Central memory CD8-positive, alpha-beta T cell (primary cell): ENCODE measurements at places on chromosomes 2 and 18.

- no peak for DNase-seq
These were observed 33.3 kb downstream of the DOCK10 start for GRCh38 chr2:225008935-225009334.

DNA sequence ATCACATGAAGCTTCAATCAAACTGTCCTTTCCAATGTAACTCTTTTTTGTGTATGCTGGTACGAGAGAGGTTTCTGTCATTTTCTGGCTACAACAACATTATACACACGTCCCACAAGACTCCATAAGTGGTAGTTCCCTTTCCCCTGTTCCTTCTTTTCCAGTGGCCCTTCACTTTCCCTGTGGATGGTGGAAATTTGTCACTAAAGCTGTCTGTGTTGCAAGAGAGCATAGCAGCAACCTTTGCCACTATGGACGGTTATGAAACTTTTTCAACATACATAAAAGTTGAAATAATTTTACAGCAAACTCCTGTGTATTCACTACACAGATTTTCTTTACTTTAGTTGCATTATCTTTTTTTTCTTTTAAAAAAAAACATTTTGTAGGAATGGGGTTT is 18.7 kb downstream of the DBI start:
- no peak for DNase-seq

DNA sequence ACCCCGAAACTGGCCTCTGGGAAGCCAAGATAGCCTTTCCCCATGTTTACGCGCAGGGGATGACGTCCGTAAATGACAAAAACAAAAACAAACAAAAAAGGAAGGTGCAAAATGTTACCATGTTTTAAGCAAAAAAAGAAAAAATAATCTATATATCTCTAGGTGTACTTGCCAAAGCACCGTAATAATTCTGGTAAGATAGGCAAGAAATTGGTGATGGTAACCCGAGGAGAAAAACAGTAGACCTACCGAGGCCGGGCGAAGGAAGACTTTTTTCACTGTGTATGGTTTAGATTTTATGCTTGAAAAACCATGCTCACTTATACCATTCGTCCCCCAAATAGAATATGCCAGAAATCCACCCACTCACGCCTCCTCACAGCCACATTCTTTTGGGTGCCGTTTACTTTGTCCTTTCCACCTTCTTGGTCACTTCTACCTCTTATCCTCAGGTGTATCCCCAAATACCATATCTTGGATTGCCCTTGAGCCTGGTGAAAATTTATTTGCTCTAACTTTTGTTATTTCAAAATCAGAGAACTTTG is 8.0 kb downstream of the GATA6 start:
- no peak for DNase-seq

DNA sequence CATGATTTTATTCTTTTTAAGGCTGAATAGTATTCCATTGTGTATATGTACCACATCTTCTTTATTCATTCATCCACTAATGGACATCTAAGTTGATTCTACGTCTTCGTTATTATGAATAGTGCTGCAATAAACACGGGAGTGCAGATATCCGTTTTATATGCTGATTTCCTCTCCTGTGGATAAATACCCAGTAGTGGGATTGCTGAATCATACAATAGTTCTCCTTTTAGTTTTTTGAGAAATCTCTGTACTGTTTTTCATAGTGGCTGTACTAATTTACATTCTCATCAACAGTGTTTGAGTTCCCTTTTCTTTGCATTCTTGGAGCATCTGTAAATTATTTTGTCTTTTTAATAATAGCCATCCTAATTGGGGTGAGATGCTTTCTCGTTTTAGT is 114.5 kb downstream of the RGPD3 start:
- DNase-seq: no peak

DNA sequence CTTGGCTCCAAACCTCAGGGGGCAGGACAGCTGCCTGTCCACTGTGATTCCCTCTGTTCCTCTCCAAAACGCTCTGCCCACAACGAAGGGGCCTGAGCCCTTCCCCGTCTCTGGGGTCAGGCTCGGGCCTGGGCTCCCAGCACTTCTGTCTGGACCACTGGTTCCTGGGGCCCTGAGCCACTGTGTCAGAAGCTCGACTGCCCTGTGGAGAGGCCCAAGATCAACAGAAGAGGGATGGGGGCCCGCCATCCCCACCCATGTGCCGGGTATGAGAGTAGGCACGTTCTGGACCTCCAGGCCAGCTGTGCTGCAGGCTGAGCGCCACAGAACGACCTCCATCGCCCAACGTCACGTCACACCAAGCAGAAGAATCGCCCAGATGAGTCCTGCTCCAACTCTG is 119.9 kb upstream of the HS6ST1 start:
- DNase-seq: no peak

- no peak for DNase-seq
These were observed 437.0 kb upstream of the MEIS1 start for GRCh38 chr2:65997961-65998360.

- DNase-seq: no peak
These were observed 304.1 kb upstream of the ERBB4 start for GRCh38 chr2:212842544-212843185.

DNA sequence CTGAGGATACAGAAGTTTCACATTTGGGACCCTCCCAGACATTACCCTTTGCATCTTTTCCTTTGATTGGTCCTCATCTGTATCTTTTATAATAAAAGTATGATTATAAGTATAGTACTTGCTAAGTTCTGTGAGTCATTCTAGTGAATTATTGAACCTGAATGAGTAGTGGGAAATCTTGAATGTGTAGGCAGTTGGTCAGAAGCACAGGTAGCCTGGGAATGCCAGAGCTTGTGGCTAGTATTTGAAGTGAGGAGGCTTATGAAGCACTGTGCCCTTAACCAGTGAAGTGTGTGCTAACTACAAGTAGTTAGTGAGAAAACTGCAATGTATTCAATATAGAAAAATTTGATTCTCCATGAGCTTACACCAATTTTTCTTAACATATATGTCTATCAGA is 257.6 kb downstream of the GRB14 start:
- no peak for DNase-seq

DNA sequence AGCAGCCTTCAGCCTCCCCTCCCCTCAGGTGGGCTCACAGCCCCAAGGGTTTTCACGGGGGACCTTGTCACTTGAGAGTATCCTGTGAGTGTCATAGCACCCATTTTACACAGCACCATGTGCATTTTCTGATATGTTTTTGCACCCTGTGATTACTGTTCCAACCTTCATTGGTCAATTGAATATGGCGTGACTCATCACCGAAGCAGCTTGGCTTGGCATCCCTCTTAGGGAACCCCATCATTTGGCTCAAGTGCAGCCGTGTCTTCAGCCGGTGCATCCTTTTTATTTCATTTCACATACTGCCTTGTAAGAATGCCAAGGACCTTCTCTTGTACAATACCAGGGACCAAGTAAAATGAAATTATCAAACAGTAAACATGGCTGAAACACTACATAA is 57.6 kb downstream of the NPAS2 start:
- no peak for DNase-seq

DNA sequence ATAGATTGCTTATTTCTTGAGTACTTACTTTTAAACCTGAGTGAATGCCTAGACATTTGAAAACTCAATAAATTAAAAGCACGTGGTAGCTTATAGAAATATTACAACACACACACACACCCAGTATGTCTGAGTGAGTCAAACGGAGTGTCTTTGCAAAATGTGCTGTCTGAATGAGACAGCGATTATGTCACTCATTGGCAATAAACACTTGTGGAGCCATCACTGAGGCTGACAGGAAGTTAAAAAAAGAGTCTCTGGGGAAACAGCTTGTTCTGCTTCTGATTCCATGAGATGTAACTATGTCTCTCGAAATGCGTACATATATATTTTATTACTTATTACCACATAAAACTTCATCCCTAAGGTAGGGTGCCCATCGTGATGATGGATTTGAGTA is 22.3 kb upstream of the VPS4B start:
- DNase-seq: no peak

DNA sequence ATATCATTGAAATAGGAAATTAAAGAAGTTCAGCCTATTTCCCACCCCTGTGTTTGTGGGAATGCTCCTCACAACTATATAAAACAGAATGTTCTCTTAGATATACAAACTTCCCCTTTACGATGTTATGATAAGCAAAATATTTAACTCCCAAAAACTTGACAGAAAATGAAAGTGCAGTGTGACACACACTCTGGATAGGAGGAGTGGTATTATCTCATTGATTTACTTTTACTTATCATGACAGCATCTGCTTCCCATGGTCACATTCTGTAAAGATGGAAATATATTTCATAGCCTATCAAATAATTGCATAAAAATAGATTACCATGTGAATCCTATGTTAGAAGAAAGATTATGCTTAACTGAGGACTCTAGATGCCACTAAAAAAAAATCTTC is 96.6 kb upstream of the STK17B start:
- no peak for DNase-seq

- DNase-seq: no peak
These were observed 151.8 kb downstream of the B3GNT2 start for GRCh38 chr2:62347563-62348270.

DNA sequence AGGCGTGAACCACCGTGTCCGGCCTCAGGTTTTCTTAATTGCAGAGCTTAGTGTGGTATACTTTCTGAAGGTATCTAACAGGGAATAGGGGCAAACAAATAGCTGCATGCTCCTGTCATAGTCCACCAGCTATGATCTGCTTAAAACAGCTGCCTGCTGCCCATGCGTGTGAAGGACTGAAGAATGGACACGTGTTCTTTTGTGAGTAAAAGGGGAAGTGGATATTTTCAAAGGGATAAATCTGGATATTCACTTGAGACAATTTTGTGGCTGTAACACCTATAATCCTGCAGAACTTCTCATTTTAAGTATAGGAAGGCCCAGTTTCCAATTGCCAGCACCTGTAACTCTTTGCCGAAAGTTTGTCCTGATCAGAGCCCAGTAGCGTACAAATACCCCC is 44.7 kb downstream of the TRPM8 start:
- no peak for DNase-seq
